Suprapubic skin (tissue), 4 donors: ENCODE measurements at places on chromosomes 4 and X. TPM values are rescaled to one million over a fixed set of nuclear protein-coding genes. Genes with fewer than 3 reads are reported as not detected.

GRCh38 chrX:46279214-46279924 is 265.9 kb downstream of the ZNF674 start:
- DNase-seq = no peak

DNA sequence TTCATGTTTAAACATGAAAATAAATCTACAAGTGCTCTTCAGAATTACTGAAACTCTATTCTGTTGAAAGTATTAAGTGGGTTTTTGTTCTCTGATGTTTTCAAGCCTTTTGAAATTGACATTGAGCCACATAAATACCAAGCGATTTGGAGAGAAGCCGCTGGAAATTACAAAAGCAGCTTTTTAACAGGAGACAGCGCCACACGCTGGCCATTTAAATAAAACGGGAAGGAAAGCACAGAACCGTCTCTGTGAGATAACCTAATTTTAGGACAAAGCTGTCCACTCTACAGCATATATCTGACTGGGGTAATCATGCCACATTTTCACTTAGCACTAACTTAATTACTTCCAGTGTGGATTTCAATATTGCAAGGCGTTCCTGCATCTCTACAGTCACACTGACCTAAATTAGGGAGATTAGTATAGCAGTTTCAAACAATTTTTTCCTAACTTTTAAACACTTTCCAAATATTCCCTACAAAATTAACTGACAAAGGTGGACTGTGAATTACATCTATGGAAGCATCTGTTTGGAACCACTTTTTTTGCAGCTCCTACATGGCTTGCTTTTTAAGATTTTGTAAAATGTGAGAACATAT is 6.8 kb upstream of the ANOS1 start:
- no peak for DNase-seq

GRCh38 chr4:3241898-3242524 is 6.9 kb upstream of the MSANTD1 start:
- DNase-seq = no peak

- DNase-seq = no peak
These were observed 81.9 kb downstream of the PDLIM5 start for GRCh38 chr4:94533405-94534223.

Gene BMP3
- total RNA-seq = 1.7 TPM
